ENCODE measurements at places on chromosomes 12 and 14. TPM values are rescaled to one million over a fixed set of nuclear protein-coding genes. Genes with fewer than 3 reads are reported as not detected.
A peak's percentile ranks its signal among the peaks of the same experiment; 100 is the strongest.

The IL26 gene
- not detected for total RNA-seq

The NR4A1 gene
- 0.79 TPM for total RNA-seq

The TMEM132C gene
- not detected for total RNA-seq

The NTN4 gene
- 50.3 TPM for total RNA-seq

The ZBTB1 gene
- 39.5 TPM for total RNA-seq

The ERP29 gene
- total RNA-seq: 114 TPM

DNA sequence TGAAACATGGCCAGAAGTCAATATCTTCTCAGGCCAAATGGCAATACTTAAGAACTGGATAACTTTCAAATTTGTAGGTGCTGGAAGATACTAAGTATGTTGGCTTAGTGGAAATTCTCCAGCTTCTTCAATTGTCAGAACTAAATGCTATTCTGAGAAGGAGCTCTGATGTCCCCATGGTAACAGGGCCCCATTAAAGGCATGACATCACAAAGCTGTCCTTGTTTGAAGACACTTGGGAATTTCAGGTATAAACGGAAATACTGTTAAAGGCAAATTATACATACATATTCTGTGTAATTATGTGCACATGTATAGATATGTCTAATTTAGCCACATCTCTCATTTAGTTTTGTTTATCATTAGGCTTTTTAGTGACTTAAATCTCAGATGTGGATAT is 210.0 kb upstream of the SEL1L start:
- no peak for DNase-seq

DNA sequence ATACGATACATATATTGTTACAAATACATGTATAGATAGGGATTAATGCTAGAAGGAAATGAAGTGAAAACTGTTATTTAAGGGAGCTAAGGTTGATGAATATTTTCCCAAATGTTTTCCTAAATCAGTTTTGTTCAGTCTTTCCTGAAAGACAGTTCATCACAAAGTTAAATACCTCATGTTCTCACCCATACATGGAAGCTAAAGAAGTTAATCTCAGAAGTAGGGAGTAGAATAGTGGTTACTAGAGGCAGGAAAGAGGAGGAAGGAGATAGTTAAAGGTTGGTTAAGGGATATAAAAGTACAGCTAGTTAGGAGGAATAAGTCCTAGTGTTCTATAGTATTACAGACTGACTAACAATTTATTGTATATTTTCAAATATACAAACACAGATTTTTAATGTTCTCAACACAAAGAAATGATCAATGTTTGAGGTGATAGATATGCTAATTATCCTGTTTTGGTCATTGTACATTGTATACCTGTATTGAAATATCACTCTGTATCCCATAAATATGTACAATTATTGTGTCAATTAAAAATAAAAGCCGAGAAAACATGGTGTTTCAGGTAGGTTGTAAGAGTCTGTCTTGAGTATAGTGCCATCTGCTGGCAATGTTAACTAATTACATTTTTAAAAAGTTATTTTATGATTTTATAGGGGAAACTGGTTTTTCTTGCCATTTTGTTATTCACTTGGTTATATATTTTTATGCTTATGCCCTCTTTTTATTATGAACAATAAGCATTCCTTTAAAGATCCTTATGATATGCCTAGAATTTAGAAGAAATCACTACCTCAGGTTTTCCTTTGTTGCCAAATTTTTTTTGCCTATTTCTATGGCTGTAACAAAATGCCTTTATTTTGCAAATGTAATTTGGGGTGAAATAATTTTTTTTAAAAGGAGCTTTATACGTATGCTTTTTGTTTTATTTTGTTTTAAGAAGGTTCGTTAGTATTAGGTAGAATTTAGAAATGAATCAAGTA is 26.9 kb downstream of the ZDHHC17 start:
- peak; percentile 39 for DNase-seq

DNA sequence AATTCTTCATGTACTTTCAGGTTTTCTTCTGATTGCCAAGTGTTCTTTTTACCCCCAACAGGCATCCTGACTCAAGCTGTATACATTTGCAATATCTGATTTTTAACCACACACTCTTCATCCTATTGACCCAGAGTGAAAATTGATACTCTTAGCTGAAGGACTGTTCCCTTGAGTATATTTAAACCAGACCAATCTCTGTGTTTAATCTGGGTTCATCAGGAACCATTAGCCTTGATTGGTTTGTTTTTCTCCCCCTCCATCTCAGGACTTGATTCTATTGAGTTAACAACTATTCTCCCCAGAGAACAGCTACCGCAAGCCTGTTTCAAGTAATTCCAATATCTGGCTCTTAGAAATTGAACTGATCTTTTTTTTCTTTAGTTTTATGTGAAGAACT is 222.3 kb upstream of the NOVA1 start:
- DNase-seq: no peak

DNA sequence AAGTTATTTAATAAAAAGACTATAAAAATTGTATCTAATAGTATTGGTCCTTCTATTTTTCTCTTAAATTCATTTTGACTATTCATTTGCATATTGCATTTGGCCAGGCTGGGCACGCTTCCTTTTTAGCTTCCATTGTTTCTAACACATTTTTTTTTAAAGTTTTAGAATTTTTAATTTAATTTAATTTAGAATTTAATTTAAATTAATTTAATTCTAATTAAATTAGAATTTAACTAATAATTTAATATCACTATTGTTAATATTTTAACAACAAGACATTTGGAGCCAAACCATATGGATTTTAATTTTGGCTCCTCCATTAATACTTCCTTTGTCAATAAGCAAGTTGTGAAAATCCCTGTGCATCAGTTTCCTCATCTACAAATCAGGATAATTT is 856.9 kb upstream of the SEL1L start:
- no peak for DNase-seq

GRCh38 chr14:56964895-56965294 is 154.6 kb upstream of the OTX2 start:
- DNase-seq: no peak

- DNase-seq: no peak
Measured at GRCh38 chr14:69034612-69035262, 55.6 kb upstream of the ACTN1 start.

DNA sequence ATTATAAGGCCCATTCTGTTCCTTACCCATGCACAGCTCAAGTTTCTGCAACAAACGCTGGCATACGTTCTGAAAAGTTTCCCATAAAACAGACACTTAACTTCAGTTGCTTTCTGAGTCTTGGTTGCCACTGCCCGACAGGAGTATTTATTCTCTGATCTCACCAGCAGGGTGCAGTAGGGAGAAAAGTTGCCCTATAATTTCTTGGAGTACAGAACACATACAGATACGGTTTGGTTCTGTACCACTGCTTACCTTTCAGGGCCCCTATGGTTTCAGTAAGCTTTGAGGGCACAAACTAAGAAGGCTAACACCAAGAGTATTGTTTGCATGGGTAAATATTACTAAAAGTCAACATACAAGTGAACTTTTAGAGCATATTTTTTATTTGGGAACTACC is 77.9 kb downstream of the SPATA7 start:
- DNase-seq: peak; percentile 22

GRCh38 chr14:93133464-93133863 is 17.7 kb upstream of the ITPK1 start:
- DNase-seq: peak; percentile 80

DNA sequence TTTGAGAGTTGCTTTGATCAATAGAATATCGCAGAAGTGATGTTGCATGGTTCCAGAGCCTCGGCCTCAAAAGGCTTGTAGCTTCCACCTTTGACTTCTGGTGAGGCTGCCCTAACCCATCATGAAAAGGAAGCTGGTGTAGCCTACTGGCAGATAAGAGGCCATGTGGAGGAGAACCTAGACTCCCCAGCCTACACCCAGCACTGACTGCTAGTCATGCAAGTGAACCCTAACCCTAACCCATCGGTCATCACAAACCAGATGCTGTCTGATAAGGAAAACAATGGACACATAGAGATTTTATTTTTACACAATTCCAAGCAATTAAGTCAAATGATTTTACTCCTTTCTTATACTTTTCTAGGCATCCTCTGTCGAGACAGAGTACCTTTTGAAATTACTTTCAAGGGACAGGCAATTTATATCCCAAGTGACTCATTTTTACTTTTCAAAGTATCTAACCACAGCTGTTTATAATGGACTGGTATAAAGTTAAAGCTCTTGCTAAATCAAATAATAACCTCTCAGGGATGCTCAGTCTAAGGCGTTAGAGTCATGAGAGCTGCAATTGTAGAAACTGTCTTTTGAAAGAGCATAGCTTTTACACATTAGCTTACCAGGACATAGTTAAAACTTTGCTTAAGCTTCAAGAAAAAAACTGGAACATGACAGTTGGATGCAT is 17.6 kb downstream of the PTPRB start:
- DNase-seq: no peak

DNA sequence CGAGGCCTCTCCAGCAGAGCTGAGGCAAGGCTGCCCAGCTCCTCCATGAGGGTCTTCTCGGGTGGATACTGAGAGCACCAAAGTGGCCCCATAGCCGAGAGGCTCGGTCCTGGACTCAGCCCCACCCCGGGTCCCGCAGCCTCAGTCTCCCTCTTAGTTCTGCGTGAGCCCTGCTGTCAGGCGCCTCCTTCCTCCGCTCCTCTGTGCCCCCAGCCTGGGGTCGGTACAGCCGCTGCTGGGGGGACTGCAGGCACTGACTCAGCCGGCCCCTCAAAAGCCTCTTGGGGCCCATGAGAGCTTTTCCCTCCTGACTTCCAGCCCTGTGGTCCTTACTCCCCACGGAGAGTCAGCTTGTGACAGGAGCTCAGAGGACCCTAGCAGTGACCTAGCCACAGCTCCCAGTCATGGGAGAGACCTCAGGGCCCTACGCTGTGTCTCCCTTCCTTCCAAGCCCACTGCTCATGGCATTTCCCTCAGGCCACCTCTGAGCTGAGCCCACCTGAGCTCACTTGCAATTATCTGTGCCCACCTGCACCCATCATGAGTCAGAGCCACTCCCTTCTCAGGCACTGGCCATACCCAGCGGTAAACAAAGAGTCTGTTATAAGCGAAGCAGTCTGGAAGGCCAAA is 295.0 kb upstream of the RTL1 start:
- no peak for DNase-seq

GRCh38 chr14:94466706-94467370 is 9.2 kb downstream of the SERPINA9 start:
- peak; percentile 59 for DNase-seq

All from bronchial epithelial cell (primary cell).